ENCODE measurements at places on chromosomes 7 and 10. TPM values are rescaled to one million over a fixed set of nuclear protein-coding genes. Genes with fewer than 3 reads are reported as not detected.

DNA sequence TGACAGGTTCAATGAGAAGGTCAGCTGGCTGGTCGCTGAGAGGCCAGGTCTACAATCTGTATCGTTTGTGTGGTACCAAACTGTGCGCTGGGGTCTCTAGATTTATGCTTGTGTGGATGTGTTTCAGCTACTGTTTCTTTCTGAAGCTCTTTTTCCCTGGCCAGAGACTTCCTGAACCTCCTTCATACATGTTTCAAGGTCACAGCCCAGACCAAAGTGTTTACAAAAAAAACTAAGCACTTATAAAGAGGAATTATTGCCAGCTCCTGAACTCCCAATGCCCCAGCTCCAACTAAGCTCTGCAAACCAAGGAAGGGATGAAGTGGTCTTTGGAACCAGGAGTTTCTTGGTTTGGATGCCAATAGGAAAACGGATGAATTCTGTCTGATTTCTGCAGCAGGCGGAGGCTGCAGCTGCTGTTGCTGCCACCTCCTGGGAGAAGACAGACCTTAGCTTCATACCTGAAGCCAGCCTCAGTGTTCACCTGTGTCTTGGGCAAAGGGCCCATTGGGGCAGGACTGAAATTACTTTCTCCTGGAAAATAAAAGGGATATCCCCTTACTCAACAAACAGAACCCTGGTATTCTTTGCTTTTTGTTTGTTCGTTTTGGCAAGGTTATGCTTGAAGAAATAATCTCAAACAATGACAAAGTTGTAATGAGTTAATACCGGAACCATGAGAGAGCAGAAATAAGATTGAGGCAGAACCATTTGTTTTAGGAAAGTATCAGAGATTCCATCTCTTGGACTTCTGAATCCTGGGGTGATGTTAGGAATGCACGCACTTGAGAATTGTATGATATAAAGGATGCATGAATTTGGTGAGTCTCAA lies 24.6 kb upstream of the MKLN1 start:
- H3K27me3 ChIP-seq, result no peaks in the 10 kb centered on the region
- no peak overlapping the region for H3K27ac ChIP-seq
- no peak overlapping the region for H3K4me3 ChIP-seq
- no peaks in the 10 kb centered on the region for H3K36me3 ChIP-seq
- DNase-seq, result no peak
- peaks cover 3% of the 10 kb centered on the region for H3K4me1 ChIP-seq

- H3K27me3 ChIP-seq, result peaks cover 23% of the 10 kb centered on the region
- no peak overlapping the region for H3K4me3 ChIP-seq
- peaks cover 7% of the 10 kb centered on the region for H3K4me1 ChIP-seq
- H3K36me3 ChIP-seq, result peaks cover 1% of the 10 kb centered on the region
- no peak overlapping the region for H3K27ac ChIP-seq
- no peak for DNase-seq
Measured at GRCh38 chr7:151707757-151708156, 169.2 kb downstream of the PRKAG2 start.

DNA sequence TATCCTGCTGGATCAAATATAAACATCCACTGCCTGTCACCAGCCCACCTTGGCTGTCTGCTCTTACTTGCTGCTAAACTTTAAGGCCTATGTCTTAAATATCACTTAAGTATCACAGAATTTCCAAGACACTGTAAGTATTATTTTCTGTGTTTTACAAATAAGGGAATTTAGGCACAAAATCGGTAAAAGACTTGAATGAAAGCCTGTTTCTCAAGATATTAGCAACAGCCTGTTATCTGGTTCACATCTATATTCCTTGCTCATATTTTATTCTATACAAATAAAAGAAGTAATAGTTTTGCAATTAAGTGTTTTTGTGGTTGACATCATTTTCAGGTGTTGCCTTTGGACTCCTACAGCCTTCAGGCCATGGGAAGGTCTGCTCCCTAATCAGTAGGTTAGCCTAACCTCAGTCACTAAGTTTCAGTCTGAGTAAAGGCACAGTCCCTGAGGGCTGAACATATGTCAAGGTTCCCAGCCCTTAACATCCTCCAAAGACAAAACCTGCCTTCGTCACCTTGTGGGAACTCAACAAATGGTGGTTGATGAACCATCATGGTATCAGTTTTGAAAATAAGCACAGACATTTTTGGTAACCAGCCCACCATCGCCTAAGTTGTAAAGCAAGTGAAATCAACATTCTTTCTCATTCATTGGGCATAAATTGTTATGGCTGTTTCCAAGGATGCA lies 127.1 kb downstream of the CREB5 start:
- H3K4me3 ChIP-seq, result no peak overlapping the region
- DNase-seq, result no peak
- H3K36me3 ChIP-seq, result no peaks in the 10 kb centered on the region
- H3K27ac ChIP-seq, result no peak overlapping the region

DNA sequence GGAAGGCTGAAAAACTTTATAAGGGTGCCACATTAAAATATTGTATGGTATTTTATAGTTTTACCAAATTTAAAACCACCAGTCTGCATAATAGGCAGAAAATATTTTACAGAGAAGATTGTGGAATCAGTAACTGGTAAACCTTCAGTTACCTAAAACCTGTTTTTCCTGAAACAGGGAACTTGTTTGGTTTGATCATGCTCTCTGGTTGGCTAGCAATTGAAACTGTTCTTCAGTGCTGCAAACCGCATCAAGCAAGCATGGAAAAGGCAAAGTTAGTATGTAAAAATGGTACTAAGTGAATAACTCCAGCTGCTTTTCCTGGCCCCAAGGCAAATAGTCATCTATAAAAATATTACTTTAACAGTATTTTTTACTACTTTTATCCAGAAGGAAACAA lies 316.9 kb upstream of the LRRN3 start:
- peaks cover 19% of the 10 kb centered on the region for H3K4me1 ChIP-seq
- DNase-seq, result no peak
- H3K27ac ChIP-seq, result no peak overlapping the region
- no peak overlapping the region for H3K4me3 ChIP-seq
- H3K27me3 ChIP-seq, result no peaks in the 10 kb centered on the region

DNA sequence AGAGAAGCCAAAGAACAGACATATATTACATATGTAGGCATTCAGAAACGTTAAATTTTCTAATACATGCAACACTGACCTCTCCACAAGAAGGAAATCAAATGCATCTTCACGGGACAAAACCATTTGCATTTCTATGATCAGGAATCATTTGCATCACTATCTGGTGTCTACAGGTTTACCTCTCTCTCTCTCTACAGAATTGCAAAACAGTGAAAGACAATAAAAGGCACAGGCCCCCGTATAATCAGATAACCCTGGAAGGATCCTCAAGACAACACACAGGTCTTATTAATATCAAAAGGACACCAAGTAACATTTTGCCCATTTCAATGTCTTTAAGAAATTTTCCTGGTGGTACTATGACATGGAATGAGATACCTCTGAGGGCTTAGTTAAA lies 306.3 kb downstream of the GPAM start:
- DNase-seq, result no peak
- no peaks in the 10 kb centered on the region for H3K27me3 ChIP-seq
- no peak overlapping the region for H3K27ac ChIP-seq
- H3K4me3 ChIP-seq, result no peak overlapping the region

GRID2IP gene
- total RNA-seq, result 2.5 TPM

DNA sequence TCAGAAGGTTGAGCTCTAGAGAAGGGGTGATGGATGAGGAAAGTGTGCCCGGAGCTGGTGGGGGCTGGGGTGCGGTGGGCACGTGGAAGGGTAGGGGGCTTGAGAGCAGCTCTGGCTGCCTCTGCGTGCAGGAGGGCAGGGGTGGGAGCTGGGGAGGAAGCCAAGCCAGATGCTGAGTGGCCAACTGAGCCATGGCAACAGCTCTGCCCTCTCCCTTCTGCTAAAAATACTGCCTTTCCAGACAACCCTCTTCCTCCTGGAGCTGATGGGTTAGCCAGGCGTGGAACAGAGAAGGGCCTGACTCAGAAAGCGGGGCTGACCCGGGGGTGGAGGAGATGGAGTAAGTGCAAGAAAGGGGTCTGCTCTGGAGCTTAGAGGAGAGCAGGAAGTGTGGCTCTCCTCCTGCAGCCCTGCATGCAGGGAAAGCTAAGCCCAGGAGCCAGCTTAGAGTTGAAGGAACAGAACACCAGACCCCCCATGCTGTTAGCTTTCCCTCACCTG lies 114.6 kb upstream of the AGK start:
- peaks cover 2% of the 10 kb centered on the region for H3K27me3 ChIP-seq
- DNase-seq, result no peak
- no peaks in the 10 kb centered on the region for H3K4me1 ChIP-seq

DNA sequence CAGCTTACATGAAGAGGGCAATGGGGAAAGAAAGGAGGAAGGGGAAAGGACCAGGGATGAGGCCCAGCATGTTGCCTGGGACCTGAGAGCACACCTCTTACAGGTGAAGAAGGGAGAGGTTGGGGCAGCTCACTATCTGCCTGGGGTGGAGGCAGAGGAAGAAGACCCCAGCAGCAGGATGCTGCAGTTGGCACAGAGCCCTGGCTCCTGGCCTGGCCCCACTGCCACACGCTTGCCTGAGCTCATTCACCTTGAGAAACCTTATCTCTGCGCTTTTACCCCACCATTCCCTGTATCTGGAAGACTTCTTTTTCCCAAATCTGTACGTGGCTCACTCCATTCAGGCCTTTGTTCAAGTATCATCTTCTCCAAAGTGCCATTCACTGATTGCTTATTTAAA lies 147.8 kb upstream of the TMEM72 start:
- DNase-seq, result no peak
- H3K4me3 ChIP-seq, result no peak overlapping the region

DNA sequence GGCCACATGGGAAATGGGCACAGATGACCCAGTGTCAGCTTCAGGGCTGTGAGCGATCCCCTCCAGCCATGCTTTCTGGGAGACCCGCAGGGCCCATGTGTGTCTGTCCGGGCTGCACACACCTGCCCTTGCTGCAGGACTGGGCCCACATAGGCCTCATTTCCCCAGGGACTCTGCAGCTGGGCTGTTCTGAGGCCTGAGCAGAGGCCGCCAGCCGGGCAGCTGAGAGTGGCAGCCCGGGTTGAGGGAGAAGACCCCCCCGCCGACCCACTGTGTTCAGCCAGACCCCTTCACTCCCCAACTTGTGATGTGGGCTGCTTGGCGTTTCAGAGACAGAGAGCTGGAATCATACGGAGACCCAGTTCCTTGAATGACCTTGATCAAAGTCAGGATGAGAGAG lies 50.1 kb upstream of the DPYSL4 start:
- DNase-seq, result no peak
- H3K4me3 ChIP-seq, result no peak overlapping the region
- peaks cover 10% of the 10 kb centered on the region for H3K27me3 ChIP-seq
- H3K36me3 ChIP-seq, result no peaks in the 10 kb centered on the region

DNA sequence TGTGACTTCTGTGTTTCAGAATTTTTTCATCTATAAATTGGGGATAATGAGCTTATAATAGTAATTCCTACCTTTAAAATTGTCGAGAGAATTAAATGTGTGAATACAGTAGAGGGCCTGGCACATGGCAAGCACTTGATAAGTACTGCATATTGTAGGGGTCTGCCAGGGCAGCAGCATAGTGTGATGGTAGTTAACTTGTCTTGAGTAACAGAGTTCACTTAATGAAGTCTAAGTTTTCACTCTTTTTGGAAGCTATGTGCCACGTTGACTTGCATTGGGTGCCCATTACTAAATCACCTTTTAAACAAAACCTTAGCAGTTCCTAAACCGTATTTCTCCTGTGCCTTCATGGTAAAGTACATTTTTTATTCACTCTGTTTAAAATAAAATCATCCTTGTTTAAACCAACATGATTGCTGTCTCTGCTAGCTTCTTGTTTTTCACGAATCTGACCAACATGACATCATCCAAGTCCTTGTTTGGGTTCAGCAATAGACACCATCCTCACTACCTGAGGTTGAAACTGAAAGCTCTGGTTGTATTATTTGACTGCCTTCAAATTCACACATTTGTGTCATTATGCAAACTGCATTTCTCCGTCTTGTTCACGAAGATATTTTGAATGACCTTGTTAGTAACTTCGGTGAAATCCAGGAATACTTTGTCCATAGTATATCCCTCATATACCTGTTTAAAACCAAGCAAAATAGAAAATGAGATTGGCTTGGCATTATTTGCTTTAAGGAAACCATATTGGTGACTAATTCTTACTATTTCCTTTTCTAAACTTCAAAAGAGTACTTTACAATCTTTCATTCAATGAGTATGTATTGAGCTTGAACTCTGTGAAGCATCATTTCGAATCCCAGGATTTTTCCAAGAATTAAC lies 340.2 kb downstream of the SUGCT start:
- no peak overlapping the region for H3K4me3 ChIP-seq
- H3K27me3 ChIP-seq, result no peaks in the 10 kb centered on the region
- no peak for DNase-seq

- H3K27me3 ChIP-seq, result peaks cover 33% of the 10 kb centered on the region
- no peaks in the 10 kb centered on the region for H3K36me3 ChIP-seq
- DNase-seq, result no peak
- no peak overlapping the region for H3K27ac ChIP-seq
- no peak overlapping the region for H3K4me3 ChIP-seq
- H3K4me1 ChIP-seq, result no peaks in the 10 kb centered on the region
Measured at GRCh38 chr10:47037654-47038425, 126.6 kb downstream of the PTPN20 start.

- peaks cover 9% of the 10 kb centered on the region for H3K36me3 ChIP-seq
- DNase-seq, result no peak
- H3K27me3 ChIP-seq, result no peaks in the 10 kb centered on the region
- H3K27ac ChIP-seq, result no peak overlapping the region
- H3K4me1 ChIP-seq, result peaks cover 6% of the 10 kb centered on the region
- no peak overlapping the region for H3K4me3 ChIP-seq
Measured at GRCh38 chr10:50846753-50847152, 38.7 kb downstream of the A1CF start.

DNA sequence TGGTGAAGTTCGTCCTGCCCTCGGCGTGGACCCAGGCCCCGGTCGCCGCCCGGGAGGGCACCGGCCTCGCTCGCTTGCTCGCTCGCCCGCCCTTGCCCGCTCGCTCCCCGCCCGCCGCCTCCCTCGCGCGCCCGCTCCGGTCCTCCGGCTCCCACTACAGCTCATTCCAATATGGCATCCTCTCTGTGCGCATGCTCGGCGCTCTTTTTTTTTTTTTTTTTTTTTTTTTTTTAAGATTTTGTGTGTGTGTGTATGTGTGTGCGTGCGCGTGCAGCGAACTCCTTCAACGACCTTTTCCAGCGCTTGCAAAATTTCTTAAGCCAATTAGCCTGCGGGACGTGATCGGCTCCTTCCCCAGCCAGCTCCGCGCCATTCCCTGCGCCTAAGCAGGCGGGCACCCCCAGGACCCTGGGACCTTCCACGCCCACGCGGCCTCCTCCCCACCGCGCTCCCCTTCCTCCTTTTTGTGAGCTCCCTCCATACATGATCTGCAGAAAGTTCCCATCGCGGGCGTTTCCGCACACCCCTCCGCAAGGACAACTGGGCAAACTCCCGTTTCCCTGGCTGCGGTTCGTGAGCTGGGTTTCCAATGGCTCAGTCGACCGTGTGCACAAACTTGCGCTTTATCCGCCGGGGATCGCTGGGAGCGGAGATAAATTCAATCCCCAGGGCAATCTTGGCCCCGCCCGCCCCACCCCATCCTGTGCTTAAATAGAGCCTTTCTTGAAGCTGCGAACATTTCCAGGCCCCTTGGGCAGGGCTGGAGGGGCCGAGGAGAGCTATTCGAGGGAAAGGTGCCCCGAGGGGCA lies at the start of gene SFMBT2:
Gene SFMBT2, minus strand, starts transcription at position 173 of the 809 bp plus-strand sequence. CDS start 29,136 bp downstream, outside the sequence.
- peak within 1 kb of the TSS; percentile 84 for H3K27ac ChIP-seq
- peak; percentile 57 for DNase-seq
- H3K27me3 ChIP-seq, result peaks cover 81% of the 10 kb centered on the region

- H3K4me1 ChIP-seq, result peaks cover 10% of the 10 kb centered on the region
- H3K4me3 ChIP-seq, result no peak overlapping the region
- H3K27ac ChIP-seq, result peak overlapping the region; percentile 12
- H3K27me3 ChIP-seq, result no peaks in the 10 kb centered on the region
- no peak for DNase-seq
Measured at GRCh38 chr7:105512926-105513526, 9.0 kb downstream of the PUS7 start.

Measured in progenitor cell of endocrine pancreas (in vitro differentiated cells).